Heart left ventricle (tissue), 16 donors: ENCODE measurements at places on chromosomes 6 and 20.

GRCh38 chr20:25399037-25399430 is 8.4 kb upstream of the ABHD12 start:
- no peak for DNase-seq

DNA sequence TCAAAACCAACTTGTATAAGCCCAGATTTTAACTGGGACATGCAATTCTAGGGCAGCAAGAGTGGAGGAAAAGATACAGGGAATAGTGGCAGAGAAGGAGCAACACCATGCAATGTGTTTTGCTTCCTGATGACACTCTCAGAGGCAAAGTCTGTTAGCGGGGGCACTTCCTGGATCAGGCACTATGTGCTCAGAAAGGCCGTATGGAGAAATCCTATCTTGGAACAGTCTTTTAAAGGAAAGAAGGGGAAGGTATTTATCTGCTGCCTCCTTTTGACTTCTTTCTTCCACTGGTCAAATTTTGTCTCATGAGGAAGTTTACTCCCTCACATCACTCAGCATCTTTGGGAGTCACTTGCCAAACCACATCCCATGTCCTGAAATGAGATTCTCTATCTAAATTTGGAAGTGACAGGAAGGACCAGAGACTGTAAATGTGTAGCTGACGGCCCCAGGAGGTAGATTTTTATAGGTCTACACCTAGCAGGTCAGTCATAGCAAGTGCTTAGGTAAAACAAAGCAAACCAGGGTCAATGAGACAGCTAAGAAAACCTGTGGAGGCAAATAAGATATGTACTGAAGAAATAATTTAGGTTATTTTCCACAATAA is 91.7 kb upstream of the ELOVL5 start:
- no peak for DNase-seq

DNA sequence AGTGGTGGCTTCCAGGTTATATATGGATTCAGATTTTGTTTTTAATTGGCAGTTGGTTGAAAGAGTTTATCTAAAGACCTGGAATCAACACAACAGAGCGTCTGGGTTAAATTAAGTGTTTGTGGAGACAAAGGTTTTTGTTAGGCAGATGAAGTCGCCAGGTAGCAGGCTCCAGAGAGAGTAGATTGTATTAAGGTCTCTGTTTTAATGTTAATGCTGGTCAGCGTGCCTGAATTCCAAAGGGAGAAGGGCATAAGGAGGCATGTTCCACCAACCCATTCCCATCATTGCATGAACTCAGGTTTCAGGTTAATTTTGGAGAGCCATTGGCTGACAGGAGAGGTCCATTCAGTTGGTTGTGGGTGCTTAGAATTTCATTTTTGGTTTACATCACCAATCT is 744.1 kb upstream of the GJE1 start:
- no peak for DNase-seq

DNA sequence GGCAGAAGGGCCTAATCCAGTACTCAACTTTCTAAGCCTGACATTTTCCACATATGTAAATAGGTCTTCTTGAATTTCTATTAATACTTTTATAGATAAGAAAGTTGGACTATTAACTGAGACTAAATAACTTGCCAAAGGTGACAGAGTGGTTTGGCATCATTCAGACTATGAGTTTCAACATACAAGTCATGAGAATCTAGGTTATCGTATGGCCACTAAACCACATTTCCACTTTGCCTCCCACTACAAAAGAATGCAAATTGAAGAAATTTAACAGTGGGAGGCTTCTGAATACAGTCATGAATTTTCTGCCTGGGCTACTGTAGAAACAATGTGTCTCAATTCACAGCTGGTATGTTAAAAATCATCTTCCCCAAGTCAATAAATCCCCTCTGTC is 531.0 kb upstream of the AGPAT4 start:
- DNase-seq, result no peak

DNA sequence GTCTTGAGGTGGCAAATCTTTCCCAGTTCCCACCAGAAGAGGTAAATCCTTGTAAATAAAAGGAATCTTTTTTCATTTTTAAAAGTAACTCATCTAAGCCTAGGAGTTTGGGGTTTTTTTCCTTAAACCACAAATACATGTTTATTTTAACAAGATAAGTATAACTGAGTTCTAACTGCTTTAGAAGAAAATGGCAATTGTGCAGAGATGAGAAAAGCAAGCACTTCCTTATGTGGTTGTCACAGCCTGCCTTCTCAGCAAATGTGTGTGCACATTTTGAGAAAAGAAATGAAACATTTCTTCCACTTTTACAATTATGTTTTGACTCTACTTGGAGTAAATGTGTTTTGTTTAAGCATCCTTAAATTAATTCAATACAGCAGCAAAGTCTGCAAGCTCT is 17.7 kb downstream of the HCK start:
- DNase-seq, result no peak

- no peak for DNase-seq
These were observed 10.7 kb downstream of the PSMG4 start for GRCh38 chr6:3269281-3269975.

- no peak for DNase-seq
These were observed 322.2 kb downstream of the PLCB1 start for GRCh38 chr20:8454137-8454712.

GRCh38 chr20:21162631-21163030 is 36.7 kb downstream of the KIZ start:
- DNase-seq, result no peak
